Smooth muscle cell of bladder (primary cell): ENCODE measurements at places on chromosomes 16 and 17. TPM values are rescaled to one million over a fixed set of nuclear protein-coding genes. Genes with fewer than 3 reads are reported as not detected.

CARD14 gene
- 0.18 and 0.43 TPM in 2 replicates for total RNA-seq

CLEC18B gene
- 0.14 and 0.55 TPM in 2 replicates for total RNA-seq

KRT28 gene
- not detected in 2 replicates for total RNA-seq

ZNRF1 gene
- total RNA-seq, result 6.8 and 9.6 TPM in 2 replicates

IL17C gene
- total RNA-seq, result not detected in 2 replicates

KRT222 gene
- 0.09 TPM in 1 of 2 replicates, not detected in the other for total RNA-seq

WNT3 gene
- 0.71 and 0.92 TPM in 2 replicates for total RNA-seq

KRTAP4-3 gene
- total RNA-seq, result not detected in 2 replicates

KRT12 gene
- total RNA-seq, result not detected in 2 replicates

ABAT gene
- 4.6 and 5.5 TPM in 2 replicates for total RNA-seq

MPP3 gene
- 7.8 and 10.0 TPM in 2 replicates for total RNA-seq

CDT1 gene
- 1.2 and 1.6 TPM in 2 replicates for total RNA-seq

EPN3 gene
- not detected in 2 replicates for total RNA-seq

RNF43 gene
- not detected in 2 replicates for total RNA-seq

SCPEP1 gene
- total RNA-seq, result 49.2 and 55.7 TPM in 2 replicates

TEX14 gene
- under 0.01 TPM in 1 of 2 replicates, not detected in the other for total RNA-seq

TBC1D3G gene
- not detected in 2 replicates for total RNA-seq

SEZ6L2 gene
- 2.1 and 7.0 TPM in 2 replicates for total RNA-seq

CD300A gene
- total RNA-seq, result not detected in 2 replicates

LPCAT2 gene
- total RNA-seq, result 12.7 and 18.0 TPM in 2 replicates

FBXW10 gene
- 0.09 TPM in 1 of 2 replicates, not detected in the other for total RNA-seq

EIF5A gene
- 397 and 405 TPM in 2 replicates for total RNA-seq
